ENCODE measurements at places on chromosomes 2 and 18.

DNA sequence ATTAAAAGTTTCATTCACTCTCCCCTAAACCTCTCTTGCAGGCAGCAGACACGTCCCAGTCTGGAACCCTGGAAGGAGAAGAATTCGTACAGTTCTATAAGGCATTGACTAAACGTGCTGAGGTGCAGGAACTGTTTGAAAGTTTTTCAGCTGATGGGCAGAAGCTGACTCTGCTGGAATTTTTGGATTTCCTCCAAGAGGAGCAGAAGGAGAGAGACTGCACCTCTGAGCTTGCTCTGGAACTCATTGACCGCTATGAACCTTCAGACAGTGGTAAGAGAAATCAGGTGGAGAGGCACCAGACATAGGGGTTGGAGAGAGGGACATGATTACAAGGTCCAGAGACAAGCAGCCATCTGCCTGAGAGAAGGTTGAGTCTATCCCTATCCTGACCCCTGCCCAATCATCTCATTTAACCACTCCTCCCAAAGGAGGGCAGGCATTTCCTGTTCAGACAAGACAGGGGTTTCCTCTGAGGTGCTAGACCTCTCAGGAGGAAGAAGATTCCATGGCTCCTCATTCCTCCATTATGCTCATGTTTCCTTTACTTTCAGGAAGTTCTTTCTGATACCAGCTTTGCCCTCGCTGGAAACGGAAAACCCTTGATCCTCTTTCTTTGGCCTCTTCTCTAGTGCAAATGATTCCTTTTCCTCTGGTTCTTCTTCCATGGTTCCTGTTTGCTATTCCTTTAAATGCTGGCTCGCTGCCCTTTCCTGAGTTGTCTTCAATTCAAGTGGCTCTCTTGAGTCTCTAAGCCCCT, 15.1 kb downstream of the PLCD4 start:
- DNase-seq, result no peak

DNA sequence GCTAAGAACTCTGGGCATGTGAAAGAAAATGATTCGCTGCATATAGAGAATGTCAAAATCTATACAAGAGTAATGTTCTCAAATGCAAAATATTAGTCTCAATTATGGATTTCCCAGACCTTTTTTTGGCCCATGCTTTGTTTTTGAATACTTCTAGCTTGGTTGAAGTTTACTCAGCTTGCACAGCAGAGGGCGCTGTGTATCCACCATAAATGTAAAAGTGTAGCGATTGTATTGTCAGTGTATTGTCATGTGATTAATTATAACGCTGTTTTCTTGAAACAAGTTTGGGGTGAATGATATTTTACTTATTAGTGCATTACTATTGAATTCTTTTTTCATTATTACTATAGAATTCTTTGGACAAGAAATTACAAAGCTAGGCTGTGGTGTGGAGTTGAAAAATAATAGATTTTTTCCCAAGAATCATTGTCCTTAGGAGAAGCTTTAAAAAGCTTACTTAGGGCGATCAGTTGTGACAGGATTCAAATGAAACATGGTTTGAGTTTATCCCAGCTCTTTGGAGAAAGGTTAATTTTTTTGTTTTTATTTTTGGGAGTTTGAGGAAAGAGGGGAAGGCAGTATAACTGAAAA, 98.3 kb downstream of the PIK3C3 start:
- peak; percentile 4 for DNase-seq

DNA sequence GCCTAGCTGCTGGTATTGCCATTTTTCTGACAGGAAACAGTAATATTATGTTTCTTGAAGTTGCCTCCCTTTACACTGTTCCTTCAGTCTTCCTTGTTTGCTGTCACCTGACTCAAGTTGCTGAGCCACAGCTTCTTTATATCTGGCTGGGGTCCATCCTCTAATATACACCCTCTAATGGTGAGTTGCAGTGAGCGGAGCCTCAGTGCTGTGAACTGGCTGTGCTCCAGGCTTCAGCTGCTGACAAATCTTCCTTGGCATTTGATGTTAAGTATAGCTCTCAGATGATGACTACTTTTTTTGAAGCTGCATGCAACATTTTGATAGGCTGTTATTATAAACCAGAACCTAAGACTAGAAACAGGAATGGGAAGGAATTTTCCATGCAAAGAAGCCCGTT, 366.7 kb downstream of the NUP35 start:
- DNase-seq, result no peak

GRCh38 chr2:181697126-181697525, 16.8 kb upstream of the NEUROD1 start:
- DNase-seq, result no peak

DNA sequence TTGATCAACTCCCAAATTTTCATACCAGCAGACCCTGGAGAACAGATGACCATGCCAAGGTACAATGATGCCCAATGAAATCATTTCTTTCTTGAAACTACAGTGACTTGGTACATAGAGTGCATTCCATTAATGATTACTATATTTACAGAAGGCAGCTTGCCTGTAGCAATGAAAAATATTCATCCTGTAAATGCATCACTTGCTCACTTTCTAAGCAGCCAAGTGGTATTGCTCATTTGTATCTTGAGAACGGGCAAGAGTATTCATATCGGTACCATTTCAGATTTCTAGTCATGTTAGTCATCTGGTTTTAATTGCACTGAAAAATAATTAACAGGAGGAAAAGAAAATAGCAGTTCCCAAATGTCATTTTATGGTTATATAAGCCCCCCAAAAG, 59.6 kb downstream of the VIL1 start:
- no peak for DNase-seq

DNA sequence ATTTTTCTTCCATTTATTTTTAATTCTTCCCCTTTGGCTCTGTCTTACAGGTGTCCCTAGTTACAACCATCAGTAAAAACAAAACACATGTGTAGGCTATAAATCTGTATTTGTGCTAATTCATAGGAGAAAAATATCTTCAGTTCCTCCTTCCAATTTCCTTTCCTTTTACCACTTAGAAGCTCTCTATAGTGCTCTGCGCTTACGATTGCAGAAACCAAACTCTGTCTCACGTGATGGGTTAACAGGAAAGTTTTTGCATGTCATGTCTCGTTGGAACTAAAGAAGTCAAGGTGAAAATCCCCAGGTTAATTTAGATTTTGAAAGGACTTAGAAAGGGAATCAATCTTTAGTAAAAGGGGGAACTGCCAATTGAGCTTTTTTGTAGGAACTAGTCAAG, 1390.5 kb upstream of the ZEB2 start:
- DNase-seq, result no peak

Measured in stimulated activated CD4-positive, alpha-beta T cell treated with anti-CD3 and anti-CD28 coated beads, Interleukin-15, amount 100 ng/mL, for 1 hour (primary cell).